ENCODE measurements at places on chromosomes 6 and 20.

- peak; percentile 81 for DNase-seq
Measured at GRCh38 chr6:2959909-2960719, 11.3 kb downstream of the SERPINB6 start.

DNA sequence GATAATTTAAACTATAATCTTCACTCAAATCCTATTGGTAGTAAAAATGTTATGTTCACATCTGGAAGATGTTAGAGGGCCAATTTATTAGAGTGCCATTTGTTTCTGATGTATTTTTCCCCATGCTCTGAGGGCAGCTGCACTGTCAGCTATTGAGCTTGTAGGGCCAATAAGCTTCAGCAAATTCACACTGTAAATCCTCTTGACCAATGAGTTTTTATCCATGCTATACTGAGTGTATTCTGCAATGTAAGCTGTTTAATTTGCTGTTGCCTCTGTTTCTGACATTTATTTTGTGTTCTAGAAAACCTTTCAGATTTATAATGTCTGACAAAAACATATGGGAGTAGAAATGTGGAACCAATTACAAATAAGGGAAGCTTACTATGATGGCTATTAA is 62.6 kb downstream of the OGFRL1 start:
- DNase-seq = no peak

DNA sequence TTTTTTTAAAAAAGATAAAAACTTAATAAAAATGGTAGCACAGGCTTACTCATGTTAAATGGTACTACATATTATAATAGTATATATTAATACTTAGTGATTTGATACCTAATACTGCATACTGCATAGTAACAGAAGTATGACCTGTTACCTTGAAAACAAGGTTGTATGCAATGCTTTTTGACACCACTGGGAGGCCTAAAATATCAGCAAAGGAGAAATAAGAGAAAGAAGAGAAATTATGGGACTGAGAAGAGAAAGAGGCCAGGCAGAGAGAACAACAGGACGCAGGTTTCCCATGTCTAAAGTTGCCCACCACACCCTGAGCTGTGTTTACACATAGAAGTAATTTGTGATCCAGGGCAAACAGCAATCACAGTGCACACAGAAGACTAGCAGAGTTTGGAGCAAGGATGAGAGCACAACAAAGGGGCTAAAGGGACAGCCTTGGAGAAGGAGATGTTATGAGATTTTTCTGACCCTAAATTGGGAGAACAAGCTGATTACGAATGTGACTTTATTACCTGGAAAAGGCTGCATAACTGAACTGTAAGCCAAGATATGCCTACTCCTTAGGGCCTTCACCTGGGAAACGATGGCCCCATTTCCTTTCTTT is 73.2 kb downstream of the ROS1 start:
- DNase-seq = peak; percentile 46

DNA sequence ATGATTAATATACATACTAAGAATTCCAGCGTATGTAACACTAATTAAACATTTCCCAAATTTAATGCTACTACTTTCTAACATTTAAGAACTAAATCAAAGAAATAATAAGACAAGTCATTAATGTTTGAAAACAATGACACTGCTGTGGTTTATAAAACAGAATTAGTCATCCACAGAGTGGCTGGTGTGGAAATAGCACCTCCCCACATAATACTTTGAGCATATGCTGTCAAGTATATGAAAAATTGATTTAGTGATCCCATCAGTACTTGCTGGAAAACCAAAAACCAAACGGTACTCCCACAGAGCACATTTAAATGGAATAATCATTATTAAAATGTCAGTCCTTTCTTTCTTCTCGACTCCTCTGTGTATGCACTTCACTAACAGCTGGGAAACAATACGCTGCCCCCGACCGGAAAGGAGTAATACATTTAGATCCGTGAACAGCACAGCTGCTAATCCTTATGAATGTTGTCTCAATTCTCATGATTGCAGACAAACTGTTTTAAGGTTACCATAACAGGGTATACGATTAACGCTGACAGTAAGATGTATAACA is 78.4 kb downstream of the PREP start:
- DNase-seq = peak; percentile 28

DNA sequence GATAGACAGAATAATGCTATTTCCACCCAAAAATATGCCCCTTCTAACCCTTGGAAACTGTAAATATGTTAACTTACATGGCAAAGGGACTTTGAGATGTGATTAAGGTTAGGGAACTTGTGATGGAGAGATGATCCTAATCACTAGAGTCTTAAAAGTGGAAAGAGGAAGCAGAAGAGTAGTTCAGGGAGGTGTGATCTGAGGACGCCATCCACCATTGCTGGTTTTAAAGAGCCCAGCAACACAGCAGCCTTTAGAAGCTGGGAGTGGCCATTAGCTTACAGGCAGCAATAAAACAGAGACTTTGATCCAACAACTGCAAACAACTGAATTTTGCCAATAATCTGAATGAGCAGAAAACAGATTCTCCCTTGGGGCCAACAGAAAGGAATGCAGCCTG is 30.6 kb downstream of the ZNF311 start:
- DNase-seq = no peak

DNA sequence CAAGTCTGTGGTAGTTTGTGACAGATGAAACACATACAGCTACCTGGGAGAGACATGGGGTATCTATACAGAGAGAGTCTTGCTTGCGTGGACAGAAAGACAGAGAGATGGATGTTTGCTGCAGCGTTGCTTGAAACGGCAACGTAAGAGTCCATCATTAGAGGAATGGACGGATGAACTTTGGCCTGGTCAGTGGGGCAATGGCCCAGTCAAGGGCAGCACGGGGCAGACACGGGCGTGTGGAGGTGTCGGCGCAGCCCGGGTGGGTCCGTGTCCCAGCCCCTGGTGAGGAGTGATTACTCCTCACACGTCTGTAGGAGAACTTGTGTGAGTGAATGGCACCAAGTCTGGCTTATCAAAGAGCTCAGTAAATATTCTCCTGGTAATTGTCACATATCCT is 21.9 kb downstream of the DACT2 start:
- no peak for DNase-seq

DNA sequence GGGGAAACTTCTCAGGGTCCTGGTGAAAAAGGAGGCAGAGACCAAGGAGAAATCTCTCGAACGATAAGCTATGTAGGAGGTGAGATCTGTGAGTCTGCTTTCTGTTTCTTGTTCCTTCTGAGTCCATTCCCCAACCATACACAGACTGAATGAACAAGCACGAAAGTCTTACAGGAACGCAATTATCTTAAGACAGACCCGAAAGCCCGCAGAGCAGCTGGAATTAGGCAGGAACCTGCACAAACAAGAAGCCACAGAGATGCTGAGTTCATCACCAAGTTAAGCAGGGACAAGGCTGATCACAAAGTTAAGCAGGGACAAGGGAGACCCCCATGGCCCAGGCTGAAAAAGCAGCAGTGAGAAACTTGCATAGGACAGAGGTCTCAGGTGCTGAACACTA is 21.4 kb upstream of the NELFCD start:
- peak; percentile 20 for DNase-seq

- no peak for DNase-seq
Measured at GRCh38 chr6:161319231-161319630, 45.4 kb upstream of the AGPAT4 start.

DNA sequence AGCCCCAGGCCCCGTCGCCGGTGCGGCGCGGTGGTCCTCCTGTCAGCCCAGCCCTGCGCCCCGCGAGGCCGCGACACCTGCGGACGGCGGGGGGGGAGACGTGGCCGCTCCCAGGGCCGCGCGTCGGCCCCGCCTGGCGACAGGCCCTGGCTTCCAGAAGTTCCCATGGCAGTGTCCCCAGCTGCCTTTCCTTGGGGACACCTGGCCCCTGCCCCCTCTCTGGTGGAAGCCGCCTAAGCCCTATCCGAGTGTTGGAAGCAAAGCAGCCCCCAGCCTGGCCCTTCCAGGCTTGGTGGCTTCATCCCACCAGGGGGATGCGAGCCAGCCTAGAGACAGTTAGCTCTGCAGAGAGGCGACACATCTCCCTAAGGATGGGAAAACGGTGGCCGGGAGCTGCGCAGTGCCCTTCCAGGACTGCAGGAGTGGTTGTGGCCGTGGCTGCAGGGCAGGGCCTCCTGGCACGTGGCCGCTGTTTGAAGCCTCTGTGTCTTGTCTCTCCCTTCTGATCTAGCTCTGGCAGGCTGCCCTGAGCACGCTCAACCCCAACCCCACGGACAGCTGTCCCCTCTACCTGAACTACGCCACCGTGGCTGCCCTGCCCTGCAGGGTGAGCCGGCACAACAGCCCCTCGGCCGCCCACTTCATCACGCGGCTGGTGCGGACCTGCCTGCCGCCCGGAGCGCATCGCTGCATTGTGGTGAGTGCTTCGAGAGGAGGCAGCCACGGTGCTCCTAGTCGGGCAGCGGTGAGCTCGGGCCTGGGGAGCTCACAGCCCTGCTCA is 816 bp downstream of the NPEPL1 start:
- DNase-seq = peak; percentile 16

GRCh38 chr20:59620860-59621505 is 16.6 kb downstream of the PHACTR3 start:
- DNase-seq = no peak

DNA sequence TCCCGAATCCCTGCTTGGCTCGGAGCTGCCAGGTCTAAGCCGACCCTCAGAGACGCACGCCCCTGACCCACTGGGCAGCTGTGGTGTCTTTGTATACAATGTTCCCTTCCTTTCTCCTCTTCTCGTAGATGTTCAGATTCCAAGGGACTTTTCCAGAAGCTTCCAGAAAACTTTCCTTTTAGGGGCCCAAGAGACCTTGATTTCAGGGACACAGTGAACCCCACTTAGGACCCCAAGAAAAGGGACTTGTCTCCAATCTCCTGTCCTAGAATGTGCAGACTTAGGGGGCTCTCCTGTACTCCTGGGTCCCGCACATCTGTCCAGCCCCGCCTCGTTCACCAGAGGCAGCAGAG is 103.5 kb downstream of the EDN3 start:
- DNase-seq = no peak

- no peak for DNase-seq
Measured at GRCh38 chr6:111530667-111531066, 47.6 kb upstream of the REV3L start.

DNA sequence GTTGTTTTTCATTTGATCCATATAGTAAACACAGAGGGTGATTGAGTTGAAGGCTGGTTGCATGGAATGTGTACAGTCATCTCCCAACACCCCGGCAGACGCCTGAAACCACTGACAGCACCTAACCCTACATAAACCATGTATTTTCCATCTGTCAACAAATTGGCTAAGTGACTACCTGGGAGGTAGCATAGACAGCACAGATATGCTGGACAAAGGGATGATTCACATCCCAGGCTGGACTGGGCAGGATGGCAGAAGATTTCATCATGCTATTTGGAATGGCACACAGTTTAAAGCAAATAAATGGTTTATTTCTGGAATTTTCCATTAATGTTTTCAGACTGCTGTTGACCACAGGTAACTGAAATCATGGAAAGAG is 4.4 kb upstream of the VIP start:
- peak; percentile 55 for DNase-seq

GRCh38 chr20:23197836-23198235 is 111.7 kb upstream of the CD93 start:
- no peak for DNase-seq

DNA sequence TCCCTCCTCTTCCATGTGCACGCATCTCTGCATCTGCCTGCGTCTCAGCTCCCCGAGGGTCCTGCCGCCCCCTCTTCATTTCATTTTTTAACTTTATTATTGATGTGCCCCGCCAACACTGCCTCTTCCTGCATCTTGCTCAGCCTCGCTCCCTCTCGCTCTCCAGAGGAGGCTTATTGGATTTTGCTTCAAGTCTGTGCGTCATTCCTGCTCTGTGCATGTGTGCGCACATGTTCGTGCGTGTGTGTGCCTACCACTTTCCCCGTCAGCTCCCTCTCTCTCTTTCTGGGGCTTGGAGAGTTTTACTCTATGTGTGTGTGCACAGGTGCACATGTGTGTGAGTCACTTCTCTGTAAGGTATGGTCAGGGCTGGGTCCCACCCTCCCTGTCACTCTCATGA is 71.8 kb upstream of the NNAT start:
- DNase-seq = no peak

GRCh38 chr20:62770916-62771315 is 25.4 kb upstream of the MRGBP start:
- no peak for DNase-seq

DNA sequence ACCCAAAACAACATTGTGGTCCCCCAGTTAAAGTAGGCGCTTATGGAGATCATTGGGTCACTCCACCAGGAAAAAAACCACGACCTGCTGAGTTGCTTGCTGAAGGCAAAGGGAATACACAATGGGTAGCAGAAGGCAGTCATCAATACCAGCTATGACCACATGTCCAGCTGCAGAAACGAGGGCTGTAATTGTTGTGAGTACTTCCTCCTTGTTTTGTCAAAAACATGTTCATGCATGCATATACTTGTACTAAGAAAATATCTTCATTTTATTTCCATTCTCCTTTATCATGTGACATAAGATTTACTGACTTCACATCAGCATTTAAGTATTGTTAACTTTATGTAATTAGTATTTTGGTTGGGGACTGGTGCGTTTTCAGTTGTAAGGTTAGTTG is 16.9 kb downstream of the SERINC1 start:
- DNase-seq = no peak

DNA sequence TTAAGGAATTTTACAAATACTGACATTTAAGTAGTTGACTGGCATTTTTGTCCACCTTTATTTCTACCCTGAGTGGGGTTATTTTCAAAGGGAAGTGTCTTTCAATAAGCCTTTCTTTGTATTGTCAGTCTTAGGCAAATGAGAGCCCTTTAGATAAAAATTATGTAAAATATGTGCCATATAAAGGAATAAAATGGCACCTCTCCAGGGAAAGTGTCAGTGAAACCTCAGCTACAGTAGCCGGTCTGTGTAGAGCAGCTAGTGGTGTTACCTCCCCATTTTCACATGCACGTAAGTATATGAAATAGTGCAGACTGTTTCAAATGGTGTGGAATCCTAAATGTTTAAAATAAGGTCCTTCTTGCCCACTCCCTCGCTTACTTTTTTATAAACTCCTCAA is 5.0 kb downstream of the FAM217B start:
- DNase-seq = no peak

DNA sequence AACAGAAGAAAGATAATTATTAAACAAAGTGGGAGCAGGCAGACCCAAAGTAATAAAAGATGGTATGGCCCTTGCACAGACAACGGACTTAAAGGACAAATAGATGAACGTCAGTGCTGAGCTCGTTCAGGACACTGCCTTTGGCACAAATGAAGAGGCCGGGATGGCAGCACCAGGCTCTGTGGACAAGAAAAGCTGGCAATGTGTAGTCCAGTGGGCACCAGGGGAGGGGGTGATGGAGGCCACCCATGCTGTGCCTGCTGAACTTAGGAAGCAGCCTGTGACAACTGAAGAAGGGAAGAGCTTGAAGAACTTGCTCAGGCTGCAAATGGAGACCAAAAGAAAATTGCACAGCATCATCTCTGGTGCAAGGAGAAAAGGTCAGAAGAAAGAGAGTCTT is 131.0 kb downstream of the ANKRD60 start:
- no peak for DNase-seq

- DNase-seq = no peak
Measured at GRCh38 chr6:32488083-32488482, 42.0 kb downstream of the HLA-DRB5 start.

DNA sequence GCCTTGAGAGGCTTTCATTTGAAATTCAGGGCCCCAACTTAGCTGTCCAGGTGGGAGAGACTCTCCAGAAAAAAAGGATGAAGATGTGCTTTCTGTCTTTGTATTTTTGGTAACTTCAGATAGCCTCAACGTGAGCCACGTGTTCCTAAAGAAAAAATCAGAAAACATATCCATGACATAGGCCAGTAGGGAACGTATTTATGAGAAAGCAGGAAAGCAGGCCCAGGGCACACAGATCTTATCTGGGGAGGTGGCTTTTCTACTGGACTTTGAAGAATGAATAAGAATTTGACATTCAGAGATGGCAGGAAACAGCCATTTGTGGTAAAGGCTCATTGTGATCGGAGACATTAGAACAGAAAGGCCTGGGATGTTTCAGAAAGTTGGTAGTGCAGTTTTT is 21.2 kb upstream of the EXOC2 start:
- DNase-seq = peak; percentile 18

All from M059J (cell line).